ENCODE measurements at places on chromosomes 3 and 15.

- DNase-seq, result no peak
Observed at GRCh38 chr3:65861718-65862117, 177.0 kb downstream of the MAGI1 start.

- DNase-seq, result no peak
Observed at GRCh38 chr15:70147778-70148177, 50.1 kb upstream of the TLE3 start.

GRCh38 chr15:58952751-58953150, 19.3 kb upstream of the SLTM start:
- DNase-seq, result no peak

- no peak for DNase-seq
Observed at GRCh38 chr15:63811942-63812550, 21.7 kb downstream of the HERC1 start.

DNA sequence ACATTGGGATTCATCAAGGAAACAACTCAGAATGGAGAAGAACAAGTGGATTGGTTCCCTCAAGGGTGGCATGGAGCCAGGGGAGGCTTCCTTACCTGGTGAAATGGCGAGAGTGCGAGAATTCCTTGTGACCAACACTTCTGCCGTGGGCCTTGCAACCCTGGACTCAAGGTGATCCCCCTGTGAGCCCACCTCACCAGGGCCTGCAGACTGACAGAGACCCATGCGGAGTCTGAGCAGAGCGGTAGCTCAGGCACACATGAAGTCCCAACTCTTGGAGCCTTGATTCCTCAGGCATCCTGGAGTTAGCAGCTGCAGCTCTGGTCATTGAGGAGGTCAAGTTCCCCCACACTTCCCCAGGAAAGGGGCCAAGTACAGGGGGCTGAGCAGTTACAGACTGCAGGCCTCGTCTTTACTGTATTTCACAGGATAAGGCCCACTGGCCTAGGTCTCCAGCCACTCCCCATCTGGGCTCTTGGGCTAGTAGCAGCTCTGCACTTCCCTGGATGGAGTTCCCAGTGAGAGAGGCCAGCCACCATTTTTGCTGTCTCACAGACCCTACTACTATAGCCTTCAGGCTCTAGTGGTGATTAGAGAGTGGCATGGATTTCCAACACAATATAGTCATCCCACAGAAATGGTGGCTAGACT, 269.5 kb upstream of the DCBLD2 start:
- no peak for DNase-seq

GRCh38 chr3:114213292-114213626, 24.1 kb downstream of the ZNF80 start:
- no peak for DNase-seq

DNA sequence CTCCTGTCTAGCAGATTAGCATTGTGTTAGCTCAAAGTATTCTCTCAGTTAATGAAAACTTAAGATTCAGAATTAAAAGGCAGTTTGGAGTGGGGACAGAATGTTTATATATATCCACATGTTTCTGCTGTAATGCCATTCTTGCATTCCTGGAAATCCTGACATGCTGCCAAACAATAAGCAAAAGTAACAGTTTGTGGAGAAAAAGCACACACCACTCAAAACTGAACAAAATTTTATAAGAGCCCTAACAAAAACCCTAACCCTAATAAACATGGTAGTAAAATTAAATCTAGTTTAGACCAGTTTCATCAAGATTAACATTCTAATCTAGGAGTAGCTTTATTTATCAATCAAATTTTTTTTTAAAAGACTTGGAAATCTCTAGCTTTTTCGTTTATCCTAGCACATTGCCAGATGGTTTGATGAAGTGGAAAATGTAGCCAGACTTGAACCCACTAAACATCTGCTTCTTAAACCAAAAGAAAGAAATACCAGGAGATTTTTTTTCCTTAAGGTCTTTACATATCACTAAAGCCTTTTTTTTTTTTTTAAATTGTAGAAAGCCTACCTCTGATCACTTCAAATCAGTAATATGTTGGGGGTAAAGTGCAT, 3.7 kb downstream of the TCAIM start:
- DNase-seq, result no peak

GRCh38 chr3:119643528-119643927, 16.9 kb downstream of the POPDC2 start:
- DNase-seq, result no peak

GRCh38 chr3:189338366-189338765, 166.6 kb downstream of the TPRG1 start:
- DNase-seq, result no peak

- DNase-seq, result no peak
Observed at GRCh38 chr15:68149059-68149458, 56.1 kb downstream of the CALML4 start.

DNA sequence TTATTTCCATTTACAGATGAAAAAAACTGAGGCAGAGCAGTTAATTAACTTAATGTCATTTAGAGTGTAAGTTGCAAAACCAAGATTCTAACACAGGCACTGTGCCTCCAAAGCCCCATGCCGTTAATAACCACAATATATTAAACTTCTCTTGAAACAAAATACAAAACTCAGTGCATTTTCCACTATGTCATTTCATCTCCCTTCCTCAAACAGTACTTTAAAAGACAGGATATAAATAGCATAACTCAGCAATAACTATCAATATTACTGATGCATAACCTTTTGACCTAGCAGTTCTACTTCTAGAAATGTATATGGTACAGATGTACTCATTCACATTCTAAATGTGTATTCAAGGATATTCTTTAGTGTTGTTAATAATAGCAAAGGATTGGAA, 5.1 kb upstream of the TASOR start:
- DNase-seq, result no peak

- no peak for DNase-seq
Observed at GRCh38 chr3:100354850-100355249, 20.3 kb downstream of the NIT2 start.

GRCh38 chr3:55160241-55160983, 232.6 kb upstream of the LRTM1 start:
- no peak for DNase-seq

DNA sequence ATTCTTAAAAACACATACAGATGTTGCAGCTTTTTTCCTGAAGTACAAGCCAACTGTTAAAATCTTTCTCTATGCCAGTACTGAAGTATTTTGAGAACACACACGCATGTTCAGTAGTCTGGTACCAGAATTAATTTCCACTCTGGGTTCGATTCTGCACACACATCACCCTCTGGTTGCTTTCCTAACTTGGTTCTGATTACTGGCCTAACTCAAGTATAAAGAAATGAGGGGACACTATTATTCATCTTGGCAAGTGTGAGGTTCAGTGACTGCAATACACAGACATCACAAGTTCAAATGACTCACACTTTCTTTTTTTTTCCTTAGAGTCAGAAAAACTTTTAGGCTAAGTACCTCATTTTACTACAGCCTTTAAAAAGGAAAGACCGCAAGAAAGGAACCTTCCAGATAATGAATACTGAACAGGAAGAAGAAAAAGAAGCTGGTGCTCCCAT, 37.4 kb upstream of the LDHAL6B start:
- DNase-seq, result no peak

DNA sequence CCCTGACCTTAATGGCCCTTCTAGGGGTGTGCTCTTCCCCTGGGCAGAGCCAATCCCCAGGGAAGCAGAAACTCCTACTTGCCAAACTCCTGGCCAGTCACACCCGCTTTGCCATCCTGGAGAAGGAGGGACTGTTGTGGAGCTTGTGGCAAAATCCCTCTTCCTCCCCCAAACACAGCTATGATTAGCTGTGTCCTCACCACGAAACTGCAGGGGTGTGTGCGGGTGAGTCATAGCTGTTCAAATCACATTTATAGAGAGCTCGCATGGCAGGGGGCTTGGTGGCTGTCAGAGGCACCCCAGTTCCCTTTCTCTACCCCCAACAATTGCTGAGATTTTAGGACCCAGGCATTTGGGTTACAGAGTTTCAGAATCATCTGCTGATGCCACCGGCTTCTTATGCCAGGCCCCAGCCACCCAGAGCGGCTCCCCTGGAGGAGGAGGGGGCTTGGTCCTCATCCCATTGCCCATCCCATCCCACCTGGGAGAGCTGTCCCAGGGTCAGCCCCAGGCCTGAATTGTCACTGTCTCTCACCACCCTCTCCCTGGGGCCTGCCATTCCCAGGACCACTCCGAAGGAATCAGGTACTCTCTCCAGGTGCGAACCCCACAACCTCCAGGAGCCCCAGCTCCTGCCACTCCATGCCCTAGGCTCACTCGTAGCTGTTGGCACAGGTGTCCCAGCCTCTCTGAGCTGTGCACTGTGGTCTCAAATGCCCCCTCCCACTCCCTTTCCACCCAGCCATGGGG, 28.8 kb upstream of the MAGEF1 start:
- DNase-seq, result no peak

GRCh38 chr3:182276512-182276911, 516.8 kb upstream of the ATP11B start:
- no peak for DNase-seq

All from GM12892 (cell line).